ENCODE measurements at places on chromosomes 3 and 15. TPM values are rescaled to one million over a fixed set of nuclear protein-coding genes. Genes with fewer than 3 reads are reported as not detected.

Gene MST1R
- total RNA-seq, result 3.7 TPM

Gene BHLHE40
- total RNA-seq, result 2.2 TPM

Gene DAZL
- total RNA-seq, result 5.3 TPM

Gene EIF2B5
- 43.3 TPM for total RNA-seq

Gene GOLGA6D
- total RNA-seq, result 2.1 TPM

Gene ZNF620
- 13.6 TPM for total RNA-seq

Gene MME
- total RNA-seq, result 76.7 TPM
